Inflammatory macrophage (primary cell): ENCODE measurements at places on chromosomes 2 and 18.

GRCh38 chr2:172361360-172361759 lies 66.0 kb upstream of the ITGA6 start:
- DNase-seq, result no peak

GRCh38 chr2:68762665-68763064 lies 28.1 kb downstream of the ARHGAP25 start:
- peak; percentile 70 for DNase-seq

- no peak for DNase-seq
These were observed 21.7 kb downstream of the MRPS5 start for GRCh38 chr2:95099910-95100309.

DNA sequence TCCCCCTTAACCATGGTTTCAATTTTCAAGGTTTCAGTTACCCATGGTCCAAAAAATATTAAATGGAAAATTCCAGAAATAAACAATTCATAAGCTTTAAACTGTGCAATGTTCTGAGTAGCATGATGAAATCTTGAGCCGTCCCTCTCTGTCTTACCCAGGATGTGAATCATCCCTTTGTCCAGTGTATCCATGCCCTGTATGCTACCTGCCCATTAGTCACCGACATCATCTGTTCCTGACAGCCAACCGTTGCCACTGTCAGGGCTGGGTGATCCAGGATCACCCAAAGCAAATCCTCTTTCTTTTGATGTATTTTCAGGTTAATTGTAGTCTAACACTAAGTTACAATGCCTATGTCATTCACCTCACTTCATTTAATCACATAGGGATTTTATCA lies 15.7 kb upstream of the OLA1 start:
- DNase-seq, result no peak

DNA sequence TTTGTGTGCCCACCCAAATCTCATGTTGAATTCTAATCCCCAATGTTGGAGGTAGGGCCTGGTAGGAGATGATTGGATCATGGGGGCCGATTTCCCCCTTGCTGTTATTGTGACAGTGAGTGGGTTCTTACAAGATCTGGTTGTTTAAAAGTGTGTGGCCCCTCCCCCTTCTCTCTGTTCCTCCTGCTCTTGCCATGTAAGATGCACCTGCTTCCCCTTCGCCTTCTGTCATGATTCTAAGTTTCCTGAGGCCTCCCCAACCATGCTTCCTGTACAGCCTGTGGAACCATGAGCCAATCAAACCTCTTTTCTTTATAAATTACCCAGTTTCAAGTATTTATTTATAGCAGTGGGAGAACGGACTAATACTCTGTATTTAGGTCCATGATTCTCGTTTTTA lies 588.1 kb downstream of the DCDC2C start:
- no peak for DNase-seq

GRCh38 chr2:49286045-49286444 lies 131.7 kb upstream of the FSHR start:
- DNase-seq, result no peak

DNA sequence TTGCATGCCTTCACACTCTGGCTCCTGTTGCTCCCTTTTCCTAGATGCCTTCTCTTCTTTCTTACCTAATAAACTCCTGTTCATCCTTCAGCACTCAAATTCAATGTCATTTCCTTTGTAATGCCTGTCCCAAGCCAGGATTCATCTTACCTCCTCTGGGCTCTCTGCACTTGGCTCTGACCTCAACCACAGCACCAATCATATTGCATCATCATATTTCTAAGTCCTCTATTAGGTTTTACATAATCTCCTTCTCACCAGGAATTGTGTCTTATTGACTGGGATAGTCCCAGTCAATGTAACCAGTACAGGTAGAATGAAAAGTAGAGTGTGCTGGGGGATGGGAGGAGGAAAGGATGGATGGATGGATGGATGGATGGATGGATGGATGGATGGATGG lies 187.1 kb downstream of the NRP2 start:
- DNase-seq, result no peak

GRCh38 chr2:177355874-177356273 lies 36.7 kb upstream of the AGPS start:
- no peak for DNase-seq

- DNase-seq, result no peak
These were observed 64.0 kb downstream of the ZSWIM2 start for GRCh38 chr2:186784930-186785329.

DNA sequence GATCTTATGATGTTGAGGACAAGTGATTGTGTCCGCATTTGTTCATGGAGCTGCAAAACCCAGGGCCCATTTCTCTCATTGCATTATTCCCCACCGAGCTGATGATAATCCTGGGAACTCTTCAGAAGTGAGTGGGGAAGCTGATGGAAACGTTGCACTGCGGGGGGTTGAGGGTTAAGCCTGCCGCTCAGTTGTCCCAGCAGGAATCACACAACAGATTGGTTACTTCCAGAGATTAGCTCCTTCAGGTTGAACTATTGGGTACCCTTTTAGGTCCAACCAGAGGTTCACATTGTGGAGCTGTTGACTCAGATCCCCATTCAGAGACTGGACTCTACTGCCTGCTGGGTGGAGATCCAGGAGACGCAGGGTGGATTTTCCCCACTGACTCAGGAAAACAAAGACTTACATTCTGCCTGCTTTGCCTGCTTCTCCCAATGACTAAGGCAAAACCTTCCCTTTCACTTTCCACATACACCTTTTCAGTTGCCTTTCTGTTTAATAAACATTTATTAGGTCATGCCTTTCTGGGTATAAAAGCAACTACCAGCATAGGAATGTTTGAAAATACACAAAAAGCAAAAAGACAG lies 286.4 kb downstream of the TXNL1 start:
- DNase-seq, result no peak

DNA sequence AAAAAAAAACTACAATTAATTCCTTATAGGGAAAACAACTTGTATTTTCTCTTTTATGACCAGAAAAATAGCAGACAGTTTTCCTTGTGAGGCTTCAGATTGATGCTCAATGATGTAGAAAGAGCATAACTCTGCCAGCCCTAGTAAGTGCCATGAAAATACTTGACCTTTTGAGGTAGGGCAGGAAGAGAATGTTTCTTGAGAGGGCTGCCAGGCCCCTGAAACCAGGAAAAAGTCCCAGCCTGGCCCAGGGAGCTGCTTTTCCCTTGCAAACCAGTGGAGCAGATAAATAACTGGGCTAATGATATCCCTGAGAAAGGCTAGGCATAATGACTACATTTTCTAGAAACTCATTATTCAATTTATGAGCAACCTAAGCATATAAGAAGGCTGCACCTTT lies 126.8 kb downstream of the SLC8A1 start:
- no peak for DNase-seq

GRCh38 chr2:10787176-10787968 lies 25.2 kb downstream of the PDIA6 start:
- no peak for DNase-seq

GRCh38 chr2:75226099-75226498 lies 26.8 kb upstream of the TACR1 start:
- no peak for DNase-seq
